Caki2 (cell line): ENCODE measurements at places on chromosomes 12 and 14.

GRCh38 chr12:30415777-30416176 is 279.9 kb downstream of the IPO8 start:
- DNase-seq, result no peak

GRCh38 chr12:100703337-100703736 is 91.2 kb upstream of the ANO4 start:
- no peak for DNase-seq

DNA sequence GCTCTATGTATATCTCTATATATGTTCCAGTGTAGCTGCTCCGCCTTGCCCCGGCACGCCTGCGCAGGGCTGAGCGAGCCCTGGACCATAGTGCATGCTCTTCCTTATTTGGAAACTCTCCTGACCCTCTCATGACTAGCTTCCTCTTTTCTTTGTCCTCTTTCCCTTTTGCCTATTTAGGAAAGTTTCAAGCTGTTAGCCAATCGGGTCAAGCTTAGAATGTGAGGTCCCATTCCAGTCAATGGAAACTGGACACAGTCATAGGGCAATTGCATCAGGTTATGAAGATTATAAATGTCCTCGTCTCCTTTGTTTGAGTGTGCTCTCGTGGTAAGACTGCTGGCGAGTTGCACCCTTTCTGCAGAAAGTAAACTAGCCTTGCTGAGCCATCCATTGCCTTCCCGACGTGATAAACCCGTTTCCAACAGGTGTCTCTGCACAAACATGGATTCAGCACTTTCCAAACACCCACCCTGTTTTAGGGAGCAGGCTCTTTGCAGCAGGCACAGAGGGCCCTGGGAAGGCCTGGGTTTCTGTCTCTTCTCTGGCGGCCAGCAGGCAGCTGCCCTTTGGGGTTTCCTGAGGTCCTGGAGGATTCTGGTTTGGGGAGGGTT is 30.9 kb downstream of the CCDC92 start:
- DNase-seq, result no peak

DNA sequence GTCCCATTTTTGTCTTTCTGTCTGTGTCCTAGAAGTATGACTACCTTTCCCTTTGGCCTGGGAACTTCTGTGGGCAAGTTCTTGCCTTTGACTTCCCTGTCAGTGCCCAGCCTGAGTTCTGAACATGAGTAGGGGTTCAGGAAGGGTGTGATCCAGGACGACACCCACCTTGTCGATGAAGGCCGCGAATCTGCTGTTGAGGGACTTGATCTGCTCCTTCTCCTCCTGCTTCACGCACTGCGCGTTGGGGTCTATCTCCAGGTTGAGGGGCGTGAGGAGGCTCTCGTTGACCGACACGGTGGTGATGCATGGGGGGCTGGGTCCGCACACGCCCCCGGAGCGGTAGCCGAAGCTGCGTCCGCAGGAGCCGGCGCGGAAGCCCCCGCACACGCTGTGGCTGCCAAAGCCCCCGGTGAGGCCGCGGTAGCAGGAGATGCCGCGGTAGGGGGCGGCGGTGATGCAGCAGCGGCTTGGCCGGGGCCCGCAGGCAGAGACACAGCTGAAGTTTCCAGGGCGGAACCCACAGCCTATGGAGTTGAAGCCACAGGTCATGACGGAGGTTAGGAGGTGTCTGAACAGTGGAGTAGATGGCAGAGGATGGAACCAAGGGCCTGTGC is at the start of gene KRT83:
TSS of gene KRT83 (minus strand) at position 615 of the 617 bp plus-strand sequence. CDS start at position 552, 63 bp downstream.
- DNase-seq, result no peak

GRCh38 chr12:2268471-2269286 is 215.9 kb downstream of the CACNA1C start:
- peak; percentile 95 for DNase-seq

DNA sequence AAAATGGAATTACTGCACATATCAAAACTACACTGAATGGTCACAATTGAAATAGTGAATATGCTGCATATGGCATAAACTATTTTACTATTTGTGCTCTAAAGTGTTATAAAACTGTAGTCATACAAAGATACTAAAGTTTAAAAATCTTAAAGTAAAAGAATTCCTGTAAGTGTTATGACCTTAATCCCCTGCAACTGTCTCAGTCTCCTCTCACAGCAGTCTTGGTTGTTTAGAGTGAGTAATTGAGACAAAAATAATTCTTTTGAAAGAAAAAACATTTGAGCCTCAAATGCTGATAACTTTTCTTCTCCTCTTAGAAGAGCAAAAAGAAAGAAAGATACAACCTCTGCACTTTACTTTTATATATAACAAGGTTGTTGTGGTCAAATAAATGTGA is 99.9 kb downstream of the SYT1 start:
- no peak for DNase-seq

DNA sequence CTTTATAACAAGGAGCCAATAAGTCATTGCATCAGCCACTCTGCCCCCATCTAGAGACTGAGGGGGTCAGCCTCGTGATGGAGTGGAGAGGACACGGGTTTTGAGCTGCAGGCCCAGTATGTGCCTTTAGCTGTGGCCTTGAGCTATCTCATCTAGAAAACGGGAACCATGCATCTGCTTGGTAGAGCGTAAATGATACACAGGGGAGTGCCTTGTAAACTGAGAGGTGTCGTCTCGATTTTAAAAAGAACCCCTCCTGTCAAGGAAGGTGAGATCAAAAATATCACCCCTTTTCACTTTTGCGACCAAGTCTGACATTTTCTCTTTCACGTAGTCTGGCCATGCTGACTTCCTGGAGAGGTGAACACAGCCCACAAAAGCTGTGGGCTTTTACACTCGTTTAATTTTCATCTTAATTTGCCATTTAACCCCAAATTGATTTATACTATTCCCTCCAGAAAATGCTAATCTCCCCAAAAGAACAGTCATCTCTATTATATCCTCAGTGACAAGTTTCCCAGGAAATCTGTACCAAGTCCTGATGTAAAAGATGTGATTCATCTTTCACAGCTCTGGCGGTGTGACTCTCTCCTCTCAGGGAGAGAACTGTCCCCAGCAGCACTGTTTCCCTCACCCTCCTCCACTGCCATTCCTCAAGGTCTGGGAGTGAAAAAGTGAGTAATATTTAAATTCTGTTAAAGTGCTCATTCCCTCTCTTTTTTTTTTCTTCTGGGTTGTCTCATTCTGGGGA is 30.6 kb downstream of the VCPKMT start:
- peak; percentile 57 for DNase-seq

DNA sequence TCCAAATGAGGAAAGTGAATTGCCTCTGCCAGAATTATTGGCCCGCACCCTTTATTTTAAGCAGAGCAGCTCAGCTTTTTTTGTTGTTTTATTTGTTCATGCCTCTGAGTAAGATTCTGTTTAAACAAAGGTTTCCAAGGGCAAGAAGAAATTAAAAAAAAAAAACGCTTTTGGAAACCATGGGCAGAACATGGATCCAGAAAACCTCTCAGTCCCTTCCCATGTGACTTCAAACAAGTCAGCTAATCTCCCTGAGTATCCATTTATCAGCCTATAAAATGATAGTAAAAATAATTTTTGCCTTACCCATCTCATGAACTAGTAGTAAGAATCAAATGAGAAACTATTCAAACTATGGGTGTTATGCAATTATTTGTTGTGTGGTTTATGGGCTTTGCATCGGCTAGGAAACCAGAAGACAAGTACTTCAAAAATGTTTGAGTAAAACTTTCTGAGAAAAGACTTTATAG is 27.6 kb downstream of the KITLG start:
- no peak for DNase-seq

- no peak for DNase-seq
Measured at GRCh38 chr12:48990552-48990951, 8.6 kb downstream of the DDN start.

DNA sequence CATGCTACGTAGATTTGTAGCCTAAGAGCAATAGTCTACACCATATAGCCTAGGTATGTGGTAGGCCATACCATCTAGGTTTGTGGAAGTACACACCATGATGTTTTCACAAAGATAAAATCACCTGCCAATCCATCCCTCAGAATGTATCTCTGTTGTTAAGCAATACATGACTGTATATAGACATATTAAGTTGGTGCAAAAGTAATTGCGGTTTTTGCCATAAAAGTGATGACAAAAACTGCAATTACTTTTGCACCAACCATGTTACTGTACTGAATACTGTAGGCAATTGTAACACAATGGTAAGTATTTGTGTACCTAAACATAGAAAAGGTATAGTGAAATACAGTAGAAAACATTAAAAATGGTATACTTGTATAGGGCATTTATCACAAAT is 40.5 kb downstream of the MGST1 start:
- DNase-seq, result no peak

DNA sequence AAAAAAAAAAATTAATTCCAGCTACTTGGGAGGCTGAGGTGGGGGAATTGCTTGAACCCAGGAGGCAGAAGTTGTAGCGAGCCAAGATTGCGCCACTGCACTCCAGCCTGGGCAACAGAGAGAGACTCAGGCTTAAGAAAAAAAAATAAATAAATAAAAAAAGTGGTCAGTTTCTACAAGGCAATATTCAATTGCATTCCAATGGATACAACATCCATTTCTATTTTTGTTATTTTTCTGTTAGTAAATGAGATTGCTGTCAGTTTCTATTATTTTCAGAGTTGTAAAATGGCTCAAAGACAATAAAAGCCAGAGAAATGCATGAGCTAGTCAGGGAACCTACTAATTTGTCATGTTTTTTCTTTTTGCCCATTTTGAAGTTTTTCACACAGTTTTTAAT is 119.2 kb downstream of the PDE3A start:
- DNase-seq, result no peak

DNA sequence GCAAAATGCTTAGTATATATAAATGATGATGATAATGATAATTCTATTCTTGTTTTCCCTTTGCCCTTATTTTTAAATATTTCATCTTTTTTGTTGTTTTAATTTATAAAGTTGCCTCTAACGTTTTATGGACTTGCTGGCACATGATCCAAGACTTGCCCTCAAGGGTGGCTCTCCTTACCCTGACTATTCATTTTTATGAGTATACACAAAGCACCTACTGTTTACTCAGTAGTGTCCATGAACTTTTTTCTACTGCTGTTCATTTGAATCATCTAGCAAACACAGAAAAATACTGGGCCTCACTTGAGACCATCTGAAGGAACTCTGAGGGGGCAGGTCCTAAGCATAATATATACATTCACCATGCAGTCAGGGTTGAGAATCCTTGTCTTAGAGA is 276.2 kb downstream of the AACS start:
- no peak for DNase-seq

DNA sequence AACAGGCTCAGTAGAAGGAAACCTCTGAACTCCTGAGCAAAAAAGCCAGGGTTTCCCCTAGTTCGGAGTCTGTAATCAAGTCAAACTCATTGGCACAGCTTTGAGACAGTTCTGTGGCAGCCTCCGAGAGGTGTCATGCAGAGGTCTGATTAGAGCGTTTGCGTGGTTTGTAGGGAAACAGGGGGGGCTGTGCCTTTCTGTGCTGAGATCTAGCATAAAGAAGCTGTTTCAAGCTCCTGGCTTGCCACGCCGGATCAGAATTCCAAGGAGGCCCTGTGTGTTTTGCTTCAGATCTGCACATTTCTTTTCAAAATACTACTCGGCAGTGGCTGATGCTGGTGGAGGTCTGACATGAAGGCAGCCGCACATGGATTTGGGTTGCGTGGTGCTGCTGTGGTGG is 1.7 kb downstream of the CABP1 start:
- DNase-seq, result no peak

- DNase-seq, result no peak
Measured at GRCh38 chr12:92634730-92635129, 68.1 kb upstream of the PLEKHG7 start.

DNA sequence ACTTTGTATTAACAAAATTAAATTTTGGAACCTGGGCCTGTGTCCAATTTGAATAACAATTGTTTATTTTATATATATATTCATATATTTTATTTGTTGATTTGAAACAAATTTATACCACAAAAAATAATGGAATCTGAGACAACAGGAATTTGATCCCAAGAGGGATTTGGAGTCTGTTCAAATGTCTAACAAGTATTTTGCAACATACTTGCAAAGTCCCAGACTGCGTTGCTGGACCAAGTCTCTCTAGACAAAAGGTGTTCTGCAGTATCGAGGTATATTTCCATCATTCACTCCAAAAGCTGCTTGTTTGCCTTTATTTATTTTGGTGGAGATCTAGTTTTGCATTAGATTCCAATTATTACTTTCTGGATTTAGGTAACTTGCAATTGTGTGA is 68.7 kb upstream of the PTPRR start:
- DNase-seq, result no peak

DNA sequence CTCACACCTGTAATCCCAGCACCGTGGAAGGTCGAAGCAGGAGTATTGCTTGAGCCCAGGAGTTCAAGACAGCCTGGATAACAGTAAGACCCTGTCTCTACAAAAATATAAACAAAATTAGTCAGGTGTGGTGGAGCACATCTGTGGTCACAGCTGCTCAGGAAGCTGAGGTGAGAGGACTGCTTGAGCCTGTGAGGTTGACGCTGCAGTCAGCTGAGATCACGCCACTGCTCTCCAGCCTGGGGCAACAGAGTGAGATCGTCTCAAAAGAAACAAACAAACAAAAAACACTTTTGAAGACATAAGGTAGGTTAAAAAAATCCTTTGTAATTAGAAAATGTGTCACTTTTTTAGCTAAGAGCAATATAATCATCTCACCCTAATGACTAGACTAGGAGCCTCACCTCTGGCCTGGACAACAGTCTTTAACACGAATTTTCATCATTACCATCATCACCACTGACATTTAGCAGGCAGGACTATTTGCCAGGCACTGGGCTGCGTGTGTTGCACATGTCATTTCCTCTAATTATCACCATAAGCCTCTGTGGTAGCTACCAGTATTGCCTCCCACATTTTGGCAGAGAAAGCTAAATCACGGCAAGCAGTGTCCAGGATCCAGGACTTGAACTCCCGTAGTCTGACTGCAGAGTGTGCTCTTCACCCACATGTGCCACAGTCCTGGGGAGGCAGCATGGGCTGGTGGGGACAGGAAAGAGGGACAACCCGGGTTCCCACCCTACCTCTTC is 4.6 kb upstream of the SYCP3 start:
- DNase-seq, result peak; percentile 19

GRCh38 chr12:116864371-116865160 is 16.7 kb downstream of the HRK start:
- DNase-seq, result peak; percentile 48

DNA sequence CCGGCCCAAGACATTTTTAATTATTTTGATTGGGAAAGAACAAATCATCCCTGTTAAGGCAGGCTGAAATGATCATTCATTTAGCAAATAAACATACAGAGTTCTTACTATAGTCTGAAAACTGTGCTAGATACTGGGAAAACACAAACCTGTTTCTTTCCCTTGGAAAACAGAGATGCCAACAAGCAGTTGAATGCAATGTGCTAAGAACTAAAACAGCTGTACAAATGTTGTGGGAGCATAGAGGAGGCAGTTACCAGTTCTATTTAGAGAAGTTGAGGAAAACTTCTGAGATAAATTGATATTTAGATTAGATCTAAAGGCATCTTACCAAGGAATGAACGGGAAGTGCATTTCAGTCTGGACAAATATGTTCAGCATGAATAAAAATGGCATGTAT is 3.2 kb upstream of the NECAP1 start:
- DNase-seq, result no peak

GRCh38 chr12:103012884-103013283 is 55.4 kb downstream of the ASCL1 start:
- no peak for DNase-seq

DNA sequence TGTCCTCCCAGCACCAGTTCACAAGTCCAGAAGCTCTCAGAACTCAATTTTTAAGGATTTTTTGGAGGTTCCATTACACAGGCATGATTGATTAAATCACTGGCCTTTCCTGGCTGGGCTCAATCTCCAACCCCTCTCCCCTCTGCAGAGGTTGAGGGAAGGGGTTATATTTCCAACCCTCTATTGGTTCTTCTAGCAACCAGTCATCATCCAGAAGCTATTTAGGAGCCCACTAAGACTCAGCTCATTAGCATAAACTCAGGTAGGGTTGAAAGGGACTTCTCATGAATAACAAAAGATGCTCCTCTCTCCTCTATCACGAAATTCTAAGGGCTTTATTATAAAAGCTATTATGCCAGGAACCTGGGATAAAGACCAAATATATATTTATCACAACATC is 41.5 kb downstream of the SPPL3 start:
- no peak for DNase-seq
